ENCODE measurements at places on chromosomes 5 and 9.

- no peak for DNase-seq
Observed at GRCh38 chr9:37163299-37163698, 42.9 kb downstream of the ZCCHC7 start.

- no peak for DNase-seq
Observed at GRCh38 chr9:109444771-109445320, 53.3 kb downstream of the PTPN3 start.

DNA sequence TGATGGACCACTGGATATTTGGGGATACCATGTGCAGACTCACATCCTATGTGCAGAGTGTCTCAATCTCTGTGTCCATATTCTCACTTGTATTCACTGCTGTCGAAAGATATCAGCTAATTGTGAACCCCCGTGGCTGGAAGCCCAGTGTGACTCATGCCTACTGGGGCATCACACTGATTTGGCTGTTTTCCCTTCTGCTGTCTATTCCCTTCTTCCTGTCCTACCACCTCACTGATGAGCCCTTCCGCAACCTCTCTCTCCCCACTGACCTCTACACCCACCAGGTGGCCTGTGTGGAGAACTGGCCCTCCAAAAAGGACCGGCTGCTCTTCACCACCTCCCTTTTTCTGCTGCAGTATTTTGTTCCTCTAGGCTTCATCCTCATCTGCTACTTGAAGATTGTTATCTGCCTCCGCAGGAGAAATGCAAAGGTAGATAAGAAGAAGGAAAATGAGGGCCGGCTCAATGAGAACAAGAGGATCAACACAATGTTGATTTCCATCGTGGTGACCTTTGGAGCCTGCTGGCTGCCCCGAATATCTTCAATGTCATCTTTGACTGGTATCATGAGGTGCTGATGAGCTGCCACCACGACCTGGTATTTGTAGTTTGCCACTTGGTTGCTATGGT, 54.5 kb upstream of the HNRNPA0 start:
- DNase-seq: no peak

DNA sequence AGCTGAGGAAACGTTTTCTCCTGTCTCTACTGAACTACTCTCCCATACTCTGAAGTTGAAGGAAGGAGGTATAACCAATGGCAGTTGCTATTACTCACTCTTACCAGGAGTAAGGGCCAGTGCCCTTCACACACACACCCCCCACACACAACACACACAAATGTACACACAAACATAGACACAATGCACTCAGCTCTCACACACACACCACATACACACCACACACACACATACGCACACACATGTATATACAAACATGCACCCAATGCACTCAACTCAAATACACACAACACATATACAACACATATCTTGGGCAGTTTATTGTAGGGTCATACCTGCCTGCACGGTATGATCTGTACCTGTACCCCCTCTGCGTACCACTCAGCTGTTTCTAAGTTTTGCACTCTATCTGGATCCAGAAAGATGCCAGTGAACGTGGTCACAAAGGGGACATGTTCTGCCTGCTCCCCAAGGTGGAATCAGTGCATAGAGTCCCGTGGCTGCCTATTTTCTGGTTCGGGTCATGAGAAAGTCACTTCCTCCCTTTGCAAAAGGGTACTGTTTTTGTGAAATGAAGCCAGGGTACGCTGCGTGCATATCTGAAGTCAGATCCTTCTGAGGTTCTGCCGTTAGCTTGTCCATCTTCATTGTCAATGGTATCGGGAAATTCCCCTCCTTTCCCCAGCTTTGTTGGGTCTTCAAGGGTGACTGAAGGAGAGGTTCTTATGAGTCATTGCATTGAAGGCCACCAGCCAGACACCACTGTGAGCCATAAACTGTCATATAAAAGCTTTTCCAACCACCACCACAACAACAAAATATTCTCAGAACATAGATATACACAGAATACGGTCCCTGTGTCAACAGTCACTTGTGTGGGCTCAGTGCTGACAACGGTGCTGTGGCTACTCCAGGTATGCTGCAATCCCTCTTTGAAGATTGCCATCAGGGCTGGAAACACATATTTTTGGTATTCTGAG, 131.9 kb downstream of the UGCG start:
- no peak for DNase-seq

DNA sequence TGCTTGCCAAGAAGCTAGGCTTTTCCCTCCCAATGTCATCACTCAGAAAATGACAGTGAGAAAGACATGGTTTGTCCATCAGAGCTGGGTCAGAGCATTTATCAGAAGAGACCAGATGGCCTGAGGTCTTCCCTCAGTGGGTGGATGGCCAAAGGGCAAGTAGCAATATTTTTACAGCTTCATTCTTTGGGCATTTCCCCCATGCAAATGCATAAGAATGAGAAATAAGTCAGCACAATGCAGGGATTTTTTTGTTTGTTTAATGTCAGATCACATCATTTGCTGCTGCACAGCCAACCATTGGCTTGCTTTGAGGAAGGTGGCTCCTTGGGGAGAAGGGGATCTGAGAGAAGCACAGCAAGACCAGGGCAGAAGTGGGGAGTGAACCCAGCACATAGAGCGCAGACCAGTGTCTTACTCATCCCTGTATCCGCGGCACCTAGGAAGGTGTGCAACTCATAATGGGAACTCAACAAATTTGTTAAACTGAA, 209.6 kb downstream of the SEMA6A start:
- DNase-seq: no peak

- DNase-seq: no peak
Observed at GRCh38 chr5:9451037-9451436, 94.8 kb downstream of the SEMA5A start.

- DNase-seq: no peak
Observed at GRCh38 chr5:112219000-112219399, 200.1 kb downstream of the EPB41L4A start.

- DNase-seq: no peak
Observed at GRCh38 chr9:11915699-11916098, 777.5 kb upstream of the TYRP1 start.

DNA sequence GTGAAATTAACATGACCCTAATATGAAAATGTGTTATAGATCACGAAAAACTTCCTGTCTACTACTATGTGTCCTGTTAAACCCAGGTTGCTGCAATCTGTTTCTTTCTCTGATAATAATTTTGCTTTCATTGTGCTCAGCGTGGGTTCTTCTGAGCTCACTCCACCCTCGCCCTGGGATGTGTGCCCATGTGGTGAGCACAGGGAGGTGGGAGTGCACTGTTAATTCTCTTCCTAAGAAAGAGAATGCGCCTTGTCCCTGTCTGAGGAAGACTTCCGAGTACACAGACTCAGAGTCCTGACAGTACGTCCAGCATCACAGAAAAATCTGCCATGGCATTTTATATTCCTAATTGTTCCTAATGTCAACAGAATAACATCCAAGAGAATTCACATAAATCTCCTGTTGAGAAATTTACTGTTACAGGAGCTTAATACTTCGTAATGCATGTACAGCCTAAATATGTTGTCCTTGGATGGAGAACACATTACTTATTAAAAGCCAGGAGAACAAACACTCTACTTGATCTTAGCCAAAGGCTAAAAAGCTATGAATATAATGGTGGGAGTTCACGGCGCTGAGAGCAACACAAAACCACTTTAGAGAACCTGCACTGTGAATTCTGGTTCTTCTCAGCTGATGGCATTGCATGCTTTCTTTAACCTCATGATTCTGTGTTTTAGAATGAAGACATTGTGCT, 102.6 kb downstream of the PDE4D start:
- no peak for DNase-seq

- no peak for DNase-seq
Observed at GRCh38 chr5:107457138-107457537, 213.6 kb downstream of the EFNA5 start.

- DNase-seq: peak; percentile 83
Observed at GRCh38 chr9:106075960-106076327, 381.6 kb downstream of the TMEM38B start.

DNA sequence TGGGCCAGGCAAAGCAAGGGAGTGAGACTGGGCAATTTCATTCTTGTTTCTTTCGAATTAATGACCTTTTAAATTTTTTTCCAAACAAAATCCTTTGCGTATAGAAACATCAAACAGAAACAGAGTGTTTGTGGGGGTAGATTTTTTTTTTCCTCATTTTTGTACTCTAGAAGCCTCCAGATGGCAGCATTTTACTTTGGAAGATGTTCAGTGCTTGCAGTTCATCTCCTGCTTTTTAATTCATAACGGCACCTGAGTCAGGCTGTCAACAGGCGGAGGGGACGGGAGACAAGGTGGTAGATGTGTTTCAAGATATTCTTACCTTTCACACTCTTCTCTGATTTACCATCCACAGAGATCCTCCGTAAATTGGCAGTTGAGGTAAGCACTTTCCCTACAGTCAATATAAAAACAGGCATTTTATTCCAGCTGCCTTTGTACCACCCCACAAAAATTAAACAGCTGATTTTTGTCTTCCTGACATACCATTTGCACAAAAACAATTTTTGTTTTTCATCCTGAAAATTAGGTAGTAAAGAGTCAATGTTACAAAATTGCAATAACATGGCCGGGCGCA, 99.5 kb upstream of the FBXL17 start:
- DNase-seq: no peak

DNA sequence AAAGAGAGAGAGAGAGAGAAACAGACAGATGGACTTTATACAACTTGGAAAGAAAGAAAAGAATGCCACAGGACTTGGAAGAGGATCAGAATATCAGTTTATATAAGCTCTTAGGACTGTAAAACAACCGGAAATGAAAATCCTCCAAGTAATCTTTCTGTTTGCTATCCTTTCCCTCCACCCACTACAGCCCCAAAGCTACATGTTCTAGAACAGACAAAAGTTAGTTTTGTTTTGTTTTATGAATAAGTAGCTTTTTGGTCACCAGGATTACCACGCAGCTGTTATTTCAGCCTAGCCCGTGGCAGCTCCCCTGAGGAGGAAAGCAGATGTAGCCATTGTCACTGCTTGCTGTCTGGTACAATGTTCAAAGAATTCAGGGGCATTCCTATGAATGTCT, 66.6 kb downstream of the SH3TC2 start:
- DNase-seq: no peak

GRCh38 chr5:126015235-126016181, 407.7 kb upstream of the GRAMD2B start:
- peak; percentile 18 for DNase-seq

GRCh38 chr9:112061152-112061740, 113.9 kb downstream of the SUSD1 start:
- DNase-seq: peak; percentile 98

DNA sequence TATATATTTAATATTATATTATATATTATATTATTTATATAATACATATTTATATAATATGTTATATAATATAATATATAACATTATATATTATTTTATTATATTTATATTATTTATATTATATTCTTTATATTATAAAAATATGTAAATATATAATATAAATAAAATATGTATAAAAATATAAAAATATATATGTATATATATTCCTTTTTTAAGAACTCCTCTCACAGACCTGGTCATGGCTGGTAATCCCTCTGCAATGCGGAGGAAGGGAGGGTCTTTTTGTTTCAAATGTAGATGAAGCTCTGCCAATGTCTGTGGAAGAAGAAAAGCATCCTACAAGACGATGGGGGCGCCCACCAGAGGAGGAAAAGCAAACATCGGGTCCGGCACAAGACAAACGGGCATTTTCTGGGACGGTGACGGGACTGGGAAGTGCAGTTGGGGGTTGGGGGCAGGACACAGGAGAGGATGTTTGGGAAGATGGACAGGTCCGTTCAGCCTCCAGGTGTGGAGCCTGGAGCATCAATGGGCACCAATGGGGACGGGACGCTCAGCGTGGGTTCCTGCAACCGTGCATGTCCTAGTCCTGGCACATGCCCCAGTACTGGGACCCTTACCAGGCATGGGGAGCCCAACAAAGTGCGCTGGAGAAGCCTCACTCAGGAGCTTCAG, 194.0 kb downstream of the IRX1 start:
- no peak for DNase-seq

DNA sequence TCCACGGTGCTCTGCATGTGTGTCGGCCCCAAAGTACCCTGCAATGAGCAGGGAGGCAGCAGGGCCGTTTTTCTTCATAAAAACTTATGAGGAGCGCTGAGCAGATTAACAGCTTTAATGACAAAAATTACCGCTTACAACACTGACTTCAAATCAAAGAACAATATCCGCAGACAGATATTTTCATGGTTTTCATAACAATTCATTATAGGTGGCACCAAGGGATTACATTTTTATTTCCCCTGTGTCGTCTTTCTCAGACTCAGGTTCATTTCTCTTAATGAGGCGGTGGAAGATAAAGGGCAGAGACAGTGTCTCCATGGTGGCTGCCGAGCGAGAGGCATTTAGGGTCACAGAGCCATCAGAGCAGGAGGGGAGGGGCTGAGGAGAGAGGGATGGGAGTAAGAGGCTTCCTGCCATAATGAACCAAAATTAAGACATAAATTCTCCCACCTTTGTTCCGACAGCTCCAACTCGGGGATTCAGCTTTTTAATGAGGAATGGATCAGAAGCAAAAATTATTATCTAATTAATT, 240.7 kb upstream of the CLINT1 start:
- DNase-seq: no peak

GRCh38 chr9:82939451-82939850, 123.5 kb downstream of the RASEF start:
- DNase-seq: no peak

GRCh38 chr9:36897478-36897877, 136.6 kb downstream of the PAX5 start:
- DNase-seq: no peak

DNA sequence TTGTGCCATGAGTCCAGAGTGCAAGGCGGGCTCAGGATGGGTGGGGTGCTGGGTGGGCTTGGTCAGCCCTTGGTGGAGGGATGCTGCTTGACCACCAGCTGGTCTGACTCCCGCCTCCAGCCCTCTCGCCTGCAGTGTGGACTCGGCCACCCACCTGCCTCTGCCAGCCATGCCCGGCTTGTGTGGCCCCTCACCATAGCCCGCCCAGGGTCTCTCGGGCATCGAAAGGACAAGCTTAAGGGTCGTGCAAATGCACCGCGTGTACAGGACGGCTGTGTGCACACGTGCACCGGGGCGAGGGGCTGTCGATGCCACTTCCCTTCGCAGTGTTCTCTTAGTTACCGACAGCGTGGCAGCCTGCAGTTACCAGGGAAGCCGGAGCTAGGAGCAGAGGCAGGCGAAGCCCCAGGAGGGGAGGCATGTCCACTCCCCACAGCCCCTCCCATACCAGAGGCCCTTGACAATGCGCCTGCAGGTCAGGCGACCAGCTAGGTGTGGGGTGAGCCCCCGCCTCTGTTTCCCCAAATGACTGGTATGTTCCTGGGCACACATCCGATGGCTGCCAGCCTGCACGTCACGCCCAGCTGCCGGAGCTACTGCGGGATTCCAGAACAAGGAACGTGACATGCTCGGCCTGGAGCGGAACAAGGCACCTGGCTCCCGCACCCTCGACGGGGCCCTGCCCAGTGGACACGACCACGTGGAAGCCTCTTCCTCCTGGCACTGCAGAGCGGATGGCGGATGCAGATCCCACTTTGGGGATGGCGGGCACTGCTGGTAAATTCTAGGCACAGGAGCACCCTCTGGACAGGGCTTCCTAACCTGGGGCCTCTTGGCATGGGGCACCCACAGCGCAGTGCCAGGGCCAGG, 7.8 kb downstream of the LCN9 start:
- no peak for DNase-seq
